ENCODE measurements at places on chromosomes 12 and 14.

DNA sequence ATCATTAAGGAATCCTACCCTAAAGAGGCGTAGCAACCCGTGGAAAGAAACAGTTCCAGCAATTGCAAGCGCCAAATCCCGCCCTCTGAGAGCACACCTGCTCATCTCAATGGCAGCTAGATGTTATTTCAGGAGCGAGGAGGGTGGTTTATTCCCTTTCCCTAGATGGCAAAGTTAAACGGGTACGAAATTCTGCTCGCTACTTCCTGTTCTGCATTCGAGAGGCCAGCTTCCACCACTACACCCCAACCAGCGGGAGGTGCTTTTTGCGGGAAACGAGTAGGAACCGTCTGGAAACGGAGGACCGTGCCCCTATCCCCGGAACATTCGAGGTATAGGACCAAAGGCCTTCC, 536 bp downstream of the VPS29 start:
- DNase-seq, result peak; percentile 81

- DNase-seq, result no peak
These were observed 102.1 kb upstream of the DAAM1 start for GRCh38 chr14:59086241-59086882.

- no peak for DNase-seq
These were observed 69.8 kb downstream of the KNTC1 start for GRCh38 chr12:122596838-122597237.

DNA sequence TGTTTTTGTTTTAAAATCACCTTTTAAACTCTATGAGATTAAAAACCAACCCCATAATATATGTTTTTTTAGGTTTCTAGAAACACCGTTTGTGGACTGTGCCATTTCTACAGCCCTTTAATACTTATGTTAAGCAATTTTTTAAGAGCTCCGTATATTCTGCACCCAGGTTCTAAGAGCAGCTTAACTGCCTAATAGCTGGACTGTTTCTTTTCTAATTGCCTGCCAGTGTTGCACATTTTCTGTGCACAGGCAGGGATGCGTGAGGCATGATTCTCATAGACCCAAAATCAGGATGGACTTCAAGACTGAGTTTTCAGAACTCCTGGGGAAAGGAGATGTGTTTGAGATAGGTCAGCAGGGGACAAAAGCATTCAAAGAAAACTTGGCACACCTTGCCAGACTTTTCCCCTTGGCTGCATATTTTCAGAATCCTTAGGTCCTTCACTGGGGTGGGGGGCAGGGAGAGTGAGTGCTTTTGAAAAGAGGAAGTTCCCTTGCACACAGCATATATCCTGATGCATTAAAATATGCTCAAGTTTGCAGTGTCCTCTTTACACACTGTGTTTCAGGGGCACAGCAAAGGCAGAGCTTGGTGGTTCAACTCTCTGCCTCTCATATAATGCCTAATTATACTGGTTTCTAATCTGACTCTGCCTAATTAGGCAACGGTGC, 27.9 kb downstream of the TMEM30B start:
- DNase-seq, result peak; percentile 55

GRCh38 chr14:54617467-54617866, 50.5 kb downstream of the SAMD4A start:
- peak; percentile 16 for DNase-seq

DNA sequence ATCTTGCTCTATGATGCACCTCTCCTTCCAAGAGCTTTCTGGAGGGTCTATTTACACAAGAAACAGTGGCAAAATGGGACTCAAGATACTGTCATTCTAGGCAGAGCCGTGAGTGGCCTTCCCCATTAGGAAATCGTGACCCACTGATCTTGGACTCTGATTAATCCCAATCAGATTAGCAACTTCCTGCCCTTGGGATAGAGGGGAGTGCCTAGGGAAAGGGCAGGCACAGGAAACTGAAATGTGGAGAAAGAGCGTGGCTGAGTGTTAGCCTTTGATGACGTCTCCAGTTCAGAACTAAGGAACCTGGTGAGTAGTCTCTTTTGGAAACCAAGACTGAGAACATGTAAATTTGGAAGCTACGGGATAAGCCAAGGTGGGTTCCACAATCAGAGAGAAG, 76.1 kb downstream of the NUAK1 start:
- DNase-seq, result no peak

DNA sequence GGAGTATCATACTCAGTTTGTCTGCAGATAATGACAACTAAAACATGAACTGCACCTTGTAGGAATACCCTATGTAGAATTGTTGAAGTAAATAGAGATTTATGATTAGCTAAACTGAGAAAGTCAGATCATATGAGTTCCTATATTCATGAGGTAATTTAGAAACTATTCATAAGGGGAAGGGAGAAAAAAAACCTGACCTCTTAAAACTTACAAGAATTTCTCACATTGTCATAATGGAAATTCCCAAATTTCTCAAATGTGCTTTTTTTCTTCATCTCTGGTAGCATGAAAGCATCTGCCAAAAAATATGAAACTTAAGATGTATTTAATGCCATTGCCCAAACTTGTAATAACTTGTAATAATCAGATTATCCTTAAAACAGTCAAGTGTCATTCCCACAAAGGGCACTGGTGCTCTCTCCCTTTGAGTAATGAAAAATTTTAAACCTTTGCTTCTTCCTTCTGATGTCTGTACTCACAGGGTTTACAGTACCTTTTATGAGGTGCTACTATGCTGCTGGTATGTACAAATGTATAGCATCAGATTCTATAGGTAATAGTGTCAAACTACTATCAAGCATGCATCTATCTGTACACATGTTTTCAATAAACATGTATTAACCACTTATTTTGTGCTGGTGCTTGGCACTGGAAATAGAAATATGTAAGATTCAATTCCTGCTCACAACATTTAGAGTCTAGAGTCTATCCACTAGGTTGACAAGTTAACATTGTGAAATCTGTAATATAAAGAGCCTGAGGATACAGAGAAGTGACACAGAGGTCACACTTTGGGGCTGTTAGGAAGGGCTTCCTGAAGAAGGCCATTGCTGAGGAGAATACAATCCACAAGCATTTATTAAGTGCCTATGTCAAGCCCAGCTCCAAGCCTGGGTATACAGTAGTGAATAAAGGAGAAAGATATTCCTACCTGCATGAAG, 17.4 kb upstream of the DRAM1 start:
- DNase-seq, result no peak

DNA sequence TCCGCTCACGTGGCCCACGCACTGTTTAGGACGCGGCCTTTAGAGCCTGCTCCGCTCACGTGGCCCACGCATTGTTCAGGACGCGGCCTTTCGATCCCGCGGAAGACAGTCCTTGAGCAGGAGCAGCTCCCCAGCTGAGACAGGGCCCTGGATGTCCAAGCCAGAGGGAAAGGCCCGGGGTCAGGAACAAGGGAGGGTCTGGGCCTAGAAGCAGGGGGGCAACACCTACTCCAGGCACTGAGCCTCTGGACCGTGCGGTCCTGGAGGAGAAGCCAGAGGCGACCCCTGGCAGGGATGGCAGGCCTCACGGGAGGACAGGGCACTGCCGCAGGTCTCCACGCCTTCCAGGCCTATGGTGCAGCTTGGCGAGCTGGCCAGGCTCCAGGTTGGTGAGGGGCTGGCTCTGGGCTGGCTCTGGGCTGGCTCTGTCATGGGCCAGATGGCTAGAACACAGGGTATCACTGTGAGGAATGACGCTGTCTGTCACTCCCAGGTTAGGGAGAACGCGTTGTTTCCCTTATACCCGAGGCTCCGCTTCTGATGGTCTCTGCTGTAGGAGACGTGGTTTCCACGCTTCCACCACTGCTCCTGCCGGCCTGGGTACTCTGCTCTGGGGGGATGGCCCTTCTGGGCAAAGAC, 341.7 kb downstream of the TMEM121 start:
- DNase-seq, result no peak

- DNase-seq, result no peak
These were observed 15.2 kb upstream of the CLIP1 start for GRCh38 chr12:122437656-122438121.

DNA sequence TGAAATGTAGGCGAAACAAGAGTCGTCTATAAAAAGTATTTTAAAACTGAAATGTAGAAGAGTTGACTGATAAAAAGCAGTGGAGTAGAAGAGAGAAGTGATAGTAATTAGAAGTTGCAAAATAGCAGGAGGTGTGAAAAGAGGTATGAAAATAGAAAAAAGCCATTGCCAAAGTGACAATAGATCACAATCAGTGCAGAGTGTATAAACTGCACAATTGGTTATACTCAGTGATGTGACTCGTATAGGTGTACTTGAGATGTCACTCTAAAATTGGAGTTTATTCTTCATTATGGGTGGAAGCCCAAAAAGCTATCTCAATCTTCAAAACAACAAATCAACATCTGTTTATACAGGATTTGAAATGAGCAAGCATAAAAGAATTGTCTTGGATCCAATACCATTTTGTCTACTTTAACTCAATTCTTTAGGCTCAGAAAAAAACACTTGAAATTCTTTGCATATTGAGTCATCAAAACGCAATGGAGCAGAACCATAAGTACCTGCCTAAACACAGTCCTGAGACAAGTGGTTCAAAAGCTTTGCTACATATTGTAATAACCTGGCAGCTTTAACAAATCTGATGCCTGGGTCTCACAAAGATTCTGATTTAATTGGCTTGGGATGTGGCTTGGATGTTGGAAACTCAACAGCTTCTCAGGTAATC, 8.8 kb downstream of the IKBIP start:
- no peak for DNase-seq

DNA sequence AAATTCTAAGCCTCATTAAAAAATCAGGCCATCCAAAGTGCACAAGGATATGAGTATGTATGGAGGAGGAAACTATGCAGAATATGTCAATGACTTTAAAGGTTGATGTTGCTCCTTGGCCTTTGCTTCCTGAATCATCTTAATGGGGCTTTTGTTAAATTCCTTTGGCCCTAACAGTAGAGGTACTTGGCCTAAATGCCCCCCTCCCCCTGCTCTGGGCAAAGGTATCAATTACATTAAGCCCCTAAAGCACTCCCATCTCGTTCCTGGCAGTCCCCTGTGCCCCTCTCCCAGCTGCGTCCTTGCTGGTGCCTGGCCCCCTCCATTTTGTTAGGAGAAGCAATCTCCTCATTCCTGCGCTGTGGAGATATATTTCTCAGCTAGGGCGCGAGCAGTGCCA, 4.8 kb downstream of the COPZ1 start:
- no peak for DNase-seq

- DNase-seq, result no peak
These were observed 99.1 kb downstream of the FIGNL2 start for GRCh38 chr12:51749206-51749985.

- DNase-seq, result no peak
These were observed 32.6 kb downstream of the JDP2 start for GRCh38 chr14:75460394-75460793.

- DNase-seq, result no peak
These were observed 1.1 kb upstream of the HDAC7 start for GRCh38 chr12:47820631-47821345.

- no peak for DNase-seq
These were observed 4.2 kb upstream of the FGF6 start for GRCh38 chr12:4449851-4450221.

DNA sequence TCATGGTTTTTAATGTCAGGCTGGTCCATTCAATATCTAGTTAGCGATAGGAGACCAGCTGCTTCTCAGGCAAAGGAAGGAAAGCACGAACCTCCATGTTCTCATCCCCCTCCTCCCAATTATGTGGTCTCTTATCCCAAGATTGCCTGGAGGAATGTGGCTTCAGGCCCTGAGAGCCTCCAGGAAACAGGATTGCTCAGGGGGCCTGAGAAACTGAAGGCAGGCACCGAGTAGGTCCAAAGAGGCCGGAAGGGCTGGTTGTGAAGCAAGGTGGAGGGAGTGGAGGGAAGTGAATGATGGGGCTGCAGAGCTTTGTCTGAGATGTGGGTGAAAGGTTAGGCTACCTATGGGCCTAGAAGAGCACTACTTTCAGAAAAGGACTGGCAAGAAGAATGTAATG, 188.2 kb upstream of the DDHD1 start:
- no peak for DNase-seq

- DNase-seq, result no peak
These were observed 52.4 kb downstream of the NTN4 start for GRCh38 chr12:95738024-95738611.

- DNase-seq, result no peak
These were observed 6.5 kb downstream of the HAL start for GRCh38 chr12:95989504-95990123.

GRCh38 chr14:90815822-90816662, at the start of gene TTC7B:
Gene TTC7B (minus strand): TSS chr14:90816430. CDS start chr14:90816295, 135 bp downstream.
- DNase-seq, result peak; percentile 40

DNA sequence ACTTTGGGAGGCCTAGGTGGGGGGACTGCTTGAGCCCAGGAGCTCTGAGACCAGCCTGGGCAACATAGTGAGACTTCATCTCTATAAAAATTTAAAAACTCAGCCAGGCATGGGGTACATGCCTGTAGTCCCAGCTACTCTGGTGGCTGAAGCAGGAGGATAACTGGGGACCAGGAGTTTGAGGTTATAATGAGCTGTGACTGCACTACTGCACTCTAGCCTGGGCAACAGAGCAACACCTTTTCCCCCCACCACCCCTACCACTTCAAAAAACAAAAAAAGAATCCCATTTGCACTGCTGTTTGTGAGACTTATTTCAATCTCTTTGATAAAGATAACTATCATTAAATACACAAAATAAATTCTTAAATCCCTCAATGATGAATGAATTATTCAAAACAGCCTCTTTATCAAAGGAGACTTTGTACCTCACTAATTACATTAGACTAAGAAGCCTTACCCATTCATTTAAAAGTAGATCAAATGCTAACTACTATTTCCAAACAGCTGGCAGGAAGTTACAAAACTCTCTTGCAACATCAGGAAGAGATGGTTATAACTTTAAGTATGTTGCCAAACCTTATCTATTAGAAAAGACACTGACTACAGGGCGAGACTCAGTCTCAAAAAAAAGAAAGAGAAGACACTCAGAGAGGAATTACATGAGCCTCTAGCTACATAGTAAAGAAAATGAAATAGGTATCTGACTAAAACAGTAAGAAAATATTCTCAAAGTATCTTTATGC, 14.7 kb downstream of the BLTP3B start:
- DNase-seq, result peak; percentile 76

DNA sequence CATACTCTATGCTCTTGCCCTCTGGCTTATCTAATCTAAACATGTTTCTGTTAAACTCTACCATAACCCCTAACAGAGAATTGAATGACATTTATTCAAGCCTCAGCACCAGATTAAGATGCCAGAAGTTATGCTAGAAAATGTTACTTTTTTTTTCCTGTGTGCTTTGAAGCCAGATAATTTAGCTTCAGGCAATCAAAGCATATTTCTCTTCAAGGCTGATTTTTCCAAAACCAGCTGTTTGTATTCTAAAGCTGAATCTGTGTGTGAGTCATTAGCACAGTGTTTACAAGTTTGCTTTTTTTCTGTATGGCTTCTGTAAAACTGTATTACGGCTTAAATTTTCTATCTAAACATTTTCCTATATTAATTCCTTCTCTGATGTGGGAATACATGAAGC, 326.1 kb downstream of the FSCB start:
- DNase-seq, result peak; percentile 68

- peak; percentile 1 for DNase-seq
These were observed 350.6 kb downstream of the DPF3 start for GRCh38 chr14:72543341-72543740.
